ENCODE measurements at places on chromosomes 4 and X.

GRCh38 chr4:108953941-108954340, 191.1 kb upstream of the ETNPPL start:
- no peak overlapping the region for H3K4me3 ChIP-seq
- no peaks in the 10 kb centered on the region for H3K27me3 ChIP-seq
- no peaks in the 10 kb centered on the region for H3K4me1 ChIP-seq
- H3K27ac ChIP-seq, result no peak overlapping the region

DNA sequence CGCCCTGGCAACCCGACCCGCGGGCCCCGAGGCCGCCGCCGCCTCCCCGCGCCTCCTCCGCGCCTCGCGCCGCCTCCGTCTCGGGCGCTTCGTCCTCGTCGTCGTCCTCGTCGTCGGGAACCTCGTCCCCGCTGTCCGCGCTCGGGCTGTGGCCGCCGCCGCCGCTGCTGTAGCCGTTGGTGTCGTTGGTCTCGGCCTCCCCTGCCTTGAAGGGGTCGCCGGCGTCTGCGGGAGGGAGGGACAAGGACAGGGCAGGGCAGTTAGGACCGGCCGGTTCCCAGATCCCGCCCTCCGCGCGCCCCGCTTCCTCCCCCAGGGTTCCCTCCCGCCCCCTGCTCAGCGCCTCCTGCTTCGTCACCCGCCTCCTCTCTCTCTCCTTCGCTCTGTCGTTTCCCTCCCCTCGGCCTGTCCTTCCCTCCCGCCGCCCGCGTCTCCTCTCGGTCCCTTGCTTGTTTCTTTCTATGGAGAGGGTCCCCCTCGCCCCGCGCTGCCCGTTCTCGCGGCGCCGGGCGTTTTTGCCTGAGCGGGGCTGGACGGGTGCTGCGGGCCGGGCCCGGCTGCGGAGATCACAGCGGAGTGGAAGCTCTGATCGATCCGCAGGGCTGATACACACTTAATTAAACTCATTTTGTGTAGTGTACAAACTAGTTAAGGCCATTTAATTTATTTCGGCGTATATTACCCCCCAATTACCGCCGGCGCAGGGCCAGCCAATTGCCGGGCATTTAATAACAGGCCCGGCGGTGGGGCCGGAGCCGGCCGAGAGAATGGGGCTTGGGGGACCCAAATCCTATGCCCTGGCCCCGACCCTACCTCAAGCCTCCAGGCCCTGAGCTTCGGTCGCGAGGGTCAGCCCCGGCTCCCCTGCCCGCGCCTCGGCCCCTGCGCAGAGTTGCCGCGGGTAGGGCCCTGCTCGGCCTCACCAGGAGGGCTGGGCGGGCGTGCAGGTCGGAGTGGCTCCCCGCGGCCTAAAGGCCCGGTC, 2.4 kb downstream of the NKX1-1 start:
- no peak overlapping the region for H3K4me3 ChIP-seq
- no peaks in the 10 kb centered on the region for H3K4me1 ChIP-seq
- H3K27ac ChIP-seq, result no peak overlapping the region
- no peaks in the 10 kb centered on the region for H3K27me3 ChIP-seq
- no peaks in the 10 kb centered on the region for H3K36me3 ChIP-seq
- no peak for DNase-seq

GRCh38 chr4:6414578-6414977, 57.8 kb downstream of the PPP2R2C start:
- no peaks in the 10 kb centered on the region for H3K4me1 ChIP-seq
- H3K27ac ChIP-seq, result no peak overlapping the region
- H3K27me3 ChIP-seq, result no peaks in the 10 kb centered on the region
- no peak for DNase-seq
- no peak overlapping the region for H3K4me3 ChIP-seq
- no peaks in the 10 kb centered on the region for H3K36me3 ChIP-seq

GRCh38 chrX:150574559-150575418, 6.4 kb downstream of the MTM1 start:
- H3K4me1 ChIP-seq, result peaks cover 14% of the 10 kb centered on the region
- no peaks in the 10 kb centered on the region for H3K36me3 ChIP-seq
- DNase-seq, result no peak
- no peaks in the 10 kb centered on the region for H3K27me3 ChIP-seq

- no peak for DNase-seq
- H3K27ac ChIP-seq, result peak overlapping the region; percentile 24
- no peaks in the 10 kb centered on the region for H3K27me3 ChIP-seq
These were observed 4.1 kb upstream of the FAM200B start for GRCh38 chr4:15677507-15677988.

DNA sequence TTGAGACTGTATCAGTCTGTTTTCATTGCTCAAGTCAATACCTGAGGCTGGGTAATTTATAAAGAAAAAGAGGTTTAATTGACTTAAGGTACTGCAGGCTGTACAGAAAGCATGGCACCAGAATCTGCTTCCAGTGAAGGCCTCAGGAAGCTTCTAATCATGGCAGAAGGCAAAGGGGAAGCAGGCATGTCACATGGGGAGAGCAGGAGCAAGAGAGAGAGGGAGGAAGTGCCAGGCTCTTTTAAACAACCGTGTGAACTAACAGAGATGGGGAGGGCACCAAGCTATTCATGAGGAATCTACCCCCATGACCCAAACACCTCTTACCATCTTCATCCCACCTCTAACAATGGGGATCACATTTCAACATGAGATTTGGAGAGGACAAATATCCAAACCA, 7.2 kb upstream of the TMEM131L start:
- no peak overlapping the region for H3K27ac ChIP-seq
- no peaks in the 10 kb centered on the region for H3K27me3 ChIP-seq
- no peaks in the 10 kb centered on the region for H3K4me1 ChIP-seq

Measured in GM12878 (cell line).